Esophagus mucosa (tissue), 1 donor: ENCODE measurements at places on chromosomes 1 and 21. TPM values are rescaled to one million over a fixed set of nuclear protein-coding genes. Genes with fewer than 3 reads are reported as not detected.

- no peak for ATAC-seq
These were observed 81.0 kb upstream of the PLD5 start for GRCh38 chr1:242605521-242605920.

- ATAC-seq: no peak
These were observed 12.6 kb downstream of the FTCD start for GRCh38 chr21:46142582-46143473.

- no peak for ATAC-seq
These were observed 11.7 kb downstream of the C1orf216 start for GRCh38 chr1:35706846-35707600.

GRCh38 chr1:204623894-204624361 lies 61.6 kb downstream of the LRRN2 start:
- no peak for ATAC-seq

DNA sequence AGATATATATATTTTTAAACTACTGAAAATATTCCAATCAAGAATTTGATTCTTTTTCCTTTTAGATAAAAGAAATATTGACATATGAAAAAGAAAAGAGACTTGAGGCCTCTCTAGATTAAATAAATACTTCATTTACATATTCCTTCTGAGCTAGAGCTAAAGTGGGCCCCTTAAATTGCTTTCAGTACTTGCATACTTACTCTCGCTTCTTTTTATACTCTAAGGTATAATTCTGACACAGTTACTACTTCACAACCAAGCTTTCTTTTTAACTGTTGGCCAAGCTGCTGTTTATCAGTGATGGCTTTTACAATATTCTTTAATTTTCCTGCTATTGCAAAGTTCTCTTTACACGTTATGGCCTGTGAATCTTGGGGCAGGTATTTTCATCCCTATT lies 24.6 kb downstream of the EXTL2 start:
- ATAC-seq: no peak

- no peak for ATAC-seq
These were observed 168.4 kb upstream of the DMRTA2 start for GRCh38 chr1:50591598-50591997.

The CELA3A gene
- total RNA-seq: not detected

The PDPN gene
- 19.9 TPM for total RNA-seq
